Calu3 (cell line): ENCODE measurements at places on chromosomes 12 and 14. TPM values are rescaled to one million over a fixed set of nuclear protein-coding genes. Genes with fewer than 3 reads are reported as not detected.

Gene MAP3K12
- 4.6 and 5.8 TPM in 2 replicates for total RNA-seq

Gene KERA
- total RNA-seq = not detected in 2 replicates

Gene C12orf60
- total RNA-seq = 0.95 and 1.2 TPM in 2 replicates

Gene GUCY2C
- total RNA-seq = not detected in 2 replicates

Gene EXOC3L4
- 10.9 and 13.5 TPM in 2 replicates for total RNA-seq

Gene TMEM52B
- not detected in 2 replicates for total RNA-seq

Gene MFAP5
- not detected in 2 replicates for total RNA-seq

Gene CLEC4E
- total RNA-seq = not detected in 2 replicates

Gene TMEM253
- total RNA-seq = 0.24 TPM in 1 of 2 replicates, not detected in the other

Gene ZFYVE21
- 45.7 and 48.8 TPM in 2 replicates for total RNA-seq

Gene KLHL33
- not detected in 2 replicates for total RNA-seq

Gene ZNF891
- 4.2 and 4.8 TPM in 2 replicates for total RNA-seq

Gene AMN
- total RNA-seq = 13.7 and 17.0 TPM in 2 replicates

Gene VIPAS39
- total RNA-seq = 19.3 and 19.4 TPM in 2 replicates

Gene TCL1B
- total RNA-seq = not detected in 2 replicates

Gene FGF6
- not detected in 2 replicates for total RNA-seq

Gene HOXC11
- total RNA-seq = not detected in 2 replicates

Gene RBP5
- 0.81 and 2.3 TPM in 2 replicates for total RNA-seq

Gene CCDC91
- 25.6 and 30.9 TPM in 2 replicates for total RNA-seq

Gene HRK
- 0.12 TPM in 1 of 2 replicates, not detected in the other for total RNA-seq

Gene SERPINA5
- total RNA-seq = 20.7 and 21.6 TPM in 2 replicates

Gene SLC5A8
- total RNA-seq = 0.12 TPM in 1 of 2 replicates, not detected in the other

Gene RAD9B
- total RNA-seq = 0.80 and 1.9 TPM in 2 replicates

Gene SERPINA12
- total RNA-seq = not detected in 2 replicates

Gene LIN7A
- total RNA-seq = 0.73 and 3.2 TPM in 2 replicates

Gene TRIM9
- 1.6 TPM in 2 replicates for total RNA-seq

Gene FRS2
- total RNA-seq = 27.5 and 34.5 TPM in 2 replicates

Gene FAM186B
- total RNA-seq = 0.29 and 0.47 TPM in 2 replicates

Gene TMEM120B
- total RNA-seq = 23.2 and 25.3 TPM in 2 replicates

Gene PAPLN
- 0.17 and 0.59 TPM in 2 replicates for total RNA-seq

Gene PLEKHG7
- 1.3 and 2.5 TPM in 2 replicates for total RNA-seq

Gene OR6C2
- not detected in 2 replicates for total RNA-seq

Gene MRPL42
- total RNA-seq = 88.3 and 94.9 TPM in 2 replicates

Gene POTEM
- not detected in 2 replicates for total RNA-seq

Gene ST8SIA1
- total RNA-seq = not detected in 2 replicates

Gene MIP
- total RNA-seq = not detected in 2 replicates

Gene LBHD2
- not detected in 2 replicates for total RNA-seq

Gene GPR84
- total RNA-seq = not detected in 2 replicates
